ENCODE measurements at places on chromosomes 7 and 10.

DNA sequence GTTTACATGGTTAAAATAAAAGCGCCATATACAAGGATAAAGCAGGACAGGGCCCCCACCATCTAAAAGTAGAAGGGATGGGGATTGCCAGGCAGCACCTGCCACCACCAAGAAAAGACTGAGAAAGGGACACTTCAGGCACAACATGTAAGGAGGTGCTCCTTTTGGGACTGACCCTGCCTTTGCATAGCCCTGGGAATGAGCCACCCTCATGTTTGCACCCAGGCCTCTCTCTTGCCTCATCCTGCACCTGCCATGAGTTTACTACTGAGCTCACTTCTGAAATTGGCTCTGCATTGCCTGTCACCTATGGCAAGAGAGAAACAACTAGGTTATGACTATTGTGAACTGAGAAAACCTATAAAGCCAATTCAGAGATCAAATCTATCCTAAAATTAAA, 489.7 kb downstream of the KCNMA1 start:
- no peak for DNase-seq

- no peak for DNase-seq
Observed at GRCh38 chr10:96072674-96073073, 29.3 kb downstream of the CCNJ start.

DNA sequence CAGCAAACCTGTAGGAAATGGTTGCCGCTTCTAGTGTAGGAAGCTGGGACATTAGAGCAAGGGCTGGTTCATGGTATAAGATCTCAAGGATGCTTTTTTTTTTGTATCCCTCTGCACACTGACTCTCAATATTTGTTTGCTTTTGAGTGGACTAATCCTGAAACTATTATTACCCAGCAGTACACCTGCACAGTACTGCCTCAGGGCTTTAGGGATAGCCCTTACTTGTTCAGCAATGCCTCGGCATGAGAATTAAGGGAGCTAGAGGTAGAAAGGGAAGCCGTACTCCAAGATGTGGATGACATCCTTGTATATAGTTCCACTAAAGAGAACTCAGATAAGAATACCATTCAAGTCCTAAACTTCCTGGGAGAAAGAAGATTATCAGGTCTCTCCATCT, 70.5 kb downstream of the COPG2 start:
- no peak for DNase-seq

- DNase-seq = peak; percentile 6
Observed at GRCh38 chr10:4623757-4624420, 202.1 kb upstream of the AKR1E2 start.

DNA sequence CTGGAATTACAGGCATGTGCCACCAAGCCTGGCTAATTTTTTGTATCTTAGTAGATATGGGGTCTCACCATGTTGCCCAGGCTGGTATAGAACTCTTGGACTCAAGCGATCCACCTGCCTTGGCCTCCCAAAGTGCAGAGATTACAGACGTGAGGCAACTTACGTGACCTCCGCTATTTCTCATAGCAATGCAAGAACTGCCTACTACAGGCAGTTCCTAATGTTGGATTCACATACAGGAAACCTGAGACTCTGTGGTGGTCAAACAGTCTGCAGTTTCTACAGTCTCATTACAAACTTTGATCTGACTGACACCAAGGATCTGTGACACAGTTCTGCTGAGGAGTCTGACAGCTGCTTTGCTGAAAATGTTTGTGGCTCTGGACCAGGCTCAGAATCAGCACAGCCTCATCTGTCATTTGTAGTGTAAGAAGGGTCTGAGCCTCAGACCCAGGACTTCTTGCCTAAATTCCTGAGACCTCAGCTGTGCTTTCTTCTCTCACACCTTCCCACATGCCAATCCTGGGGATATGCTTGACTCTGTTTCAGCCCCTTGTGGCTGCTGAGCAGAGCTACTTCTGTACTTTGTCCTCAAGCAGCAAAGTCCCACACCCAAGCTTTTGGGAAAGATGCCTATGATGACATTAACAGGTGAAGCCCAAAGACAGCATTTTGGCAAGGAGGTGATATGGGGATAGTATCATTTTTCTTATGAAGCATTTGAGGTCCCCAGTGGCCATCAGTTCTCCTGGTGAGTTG, 48.0 kb upstream of the CYP2C9 start:
- no peak for DNase-seq

- DNase-seq = no peak
Observed at GRCh38 chr10:72953687-72954086, 919 bp downstream of the PLA2G12B start.

GRCh38 chr7:95375591-95376257, 20.5 kb downstream of the PON3 start:
- no peak for DNase-seq

- DNase-seq = no peak
Observed at GRCh38 chr10:125334545-125334944, 174.2 kb upstream of the CTBP2 start.

- no peak for DNase-seq
Observed at GRCh38 chr7:149880638-149881311, 7.0 kb downstream of the ATP6V0E2 start.
